ENCODE measurements at places on chromosomes 16 and 17.

GRCh38 chr17:43873091-43873490 is 26.1 kb downstream of the CD300LG start:
- DNase-seq, result no peak

DNA sequence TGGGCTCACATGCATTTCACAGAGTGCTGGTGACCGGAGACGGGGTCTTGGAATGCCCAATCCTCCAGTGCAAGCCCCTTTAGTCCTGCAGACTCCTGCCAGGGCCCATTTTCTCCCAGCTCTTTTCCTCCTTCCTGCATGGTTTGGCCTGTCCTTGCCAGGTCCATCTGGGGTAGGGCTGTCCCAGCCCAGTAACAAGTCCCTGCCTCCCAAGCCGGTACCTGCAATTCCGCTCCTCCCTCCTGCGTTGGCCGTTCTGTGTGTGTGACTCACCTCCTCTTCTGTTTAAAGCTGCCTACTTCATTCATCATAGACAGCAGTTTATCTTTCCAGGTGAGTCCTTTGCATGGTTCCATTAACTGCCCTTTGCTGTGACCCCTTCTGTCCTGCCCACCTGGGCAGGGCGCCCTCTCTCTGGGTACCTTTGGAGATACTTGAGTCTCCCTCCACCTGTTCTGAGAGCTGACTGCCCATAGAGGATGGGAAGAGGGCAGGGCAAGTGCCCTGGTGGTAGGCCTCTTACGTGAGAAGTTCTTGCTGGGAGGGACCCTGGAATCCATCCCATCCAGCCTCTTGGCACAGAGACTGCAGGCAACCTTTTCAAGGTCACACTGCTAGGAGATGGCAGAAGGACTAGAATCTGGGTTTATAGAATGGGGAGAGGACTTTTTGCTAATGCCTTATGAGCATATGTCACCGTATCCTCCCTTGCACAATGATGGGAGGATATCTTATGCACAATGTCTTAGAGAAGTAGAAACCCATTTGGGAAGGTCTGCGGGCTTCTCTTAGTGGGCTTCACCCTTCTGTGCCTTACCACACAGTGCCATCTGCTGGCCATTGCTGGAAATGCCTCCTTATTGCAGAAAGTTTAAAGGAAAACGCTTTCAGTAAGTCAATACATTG is 29.7 kb upstream of the LGALS9 start:
- DNase-seq, result peak; percentile 44

DNA sequence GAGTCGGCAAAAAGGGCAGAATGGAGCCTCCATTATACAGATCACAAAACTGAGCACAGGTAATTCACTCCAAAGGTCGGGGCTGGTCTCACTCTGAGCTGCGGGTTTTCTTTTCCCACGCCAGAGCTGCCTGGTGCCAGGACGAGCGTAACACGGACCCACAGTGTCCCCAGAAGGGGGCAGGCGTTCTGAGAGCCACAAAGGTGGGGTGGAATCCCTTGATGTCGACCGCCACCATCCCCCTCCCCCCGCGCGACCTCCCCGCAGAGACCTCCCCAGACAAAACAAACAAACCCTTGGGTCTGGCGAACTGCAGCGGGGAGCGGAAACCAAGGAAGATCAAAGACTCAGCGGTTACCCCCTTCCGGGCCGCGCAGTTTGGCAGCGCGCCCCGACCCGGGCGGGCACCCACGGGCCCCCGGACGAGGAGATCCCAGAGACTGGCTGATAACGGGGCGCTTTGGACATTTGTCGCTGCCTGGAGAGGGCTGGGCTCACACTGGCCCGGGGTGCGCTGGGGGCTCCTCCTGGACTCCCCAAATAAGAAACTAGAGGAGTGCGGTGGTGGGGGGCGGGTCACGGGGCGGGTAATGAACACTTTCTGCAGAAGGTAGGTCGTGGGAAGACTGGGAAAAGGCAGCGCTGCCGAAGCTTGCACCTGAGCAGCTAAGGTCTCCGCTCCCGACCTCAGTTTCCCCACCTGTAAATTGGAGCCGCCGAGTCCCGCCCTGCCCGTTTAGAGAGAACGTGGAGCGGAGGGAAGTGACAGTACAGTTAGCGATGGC is 664 bp upstream of the NKD1 start:
- DNase-seq, result peak; percentile 8

- no peak for DNase-seq
Observed at GRCh38 chr16:15502041-15502725, 67.8 kb downstream of the BMERB1 start.

GRCh38 chr17:43316522-43317142 is 82.2 kb upstream of the ARL4D start:
- DNase-seq, result no peak

- DNase-seq, result no peak
Observed at GRCh38 chr16:81684242-81684837, 94.8 kb upstream of the PLCG2 start.

GRCh38 chr16:61237884-61238485 is 798.3 kb downstream of the CDH8 start:
- DNase-seq, result no peak

DNA sequence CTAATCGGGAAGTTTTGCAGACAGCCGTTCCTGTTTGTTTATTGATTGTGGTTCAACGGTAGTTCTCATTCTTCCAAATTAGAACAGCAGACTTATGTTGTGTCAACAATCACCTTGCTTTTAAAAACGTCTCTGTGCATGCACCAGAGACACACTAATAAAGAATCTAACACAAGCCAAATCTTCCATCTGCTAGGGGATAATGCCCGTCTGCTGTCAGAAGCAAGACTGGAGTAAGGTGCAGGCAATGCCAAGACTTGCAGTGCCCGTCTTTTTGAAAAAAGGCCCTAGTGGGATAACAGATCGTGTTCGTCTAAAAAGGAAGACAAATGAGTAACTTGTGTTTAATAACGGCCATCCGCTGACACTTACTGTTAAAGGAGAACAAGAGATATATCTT is 158.4 kb downstream of the KCNJ2 start:
- DNase-seq, result no peak

GRCh38 chr17:51722994-51723393 is 435.5 kb downstream of the CA10 start:
- DNase-seq, result no peak

GRCh38 chr16:84302111-84302954 is 7.7 kb downstream of the WFDC1 start:
- no peak for DNase-seq

GRCh38 chr16:79008036-79008868 is 592.3 kb downstream of the MAF start:
- no peak for DNase-seq

GRCh38 chr16:79712276-79712675 is 111.7 kb upstream of the MAF start:
- no peak for DNase-seq

- DNase-seq, result peak; percentile 49
Observed at GRCh38 chr16:22192261-22193062, 13.6 kb upstream of the EEF2K start.

GRCh38 chr16:14373896-14374295 is 256.2 kb downstream of the PARN start:
- DNase-seq, result no peak

- no peak for DNase-seq
Observed at GRCh38 chr16:54506214-54506580, 219.6 kb upstream of the IRX3 start.

- peak; percentile 17 for DNase-seq
Observed at GRCh38 chr16:23408823-23409298, 44.1 kb downstream of the COG7 start.

- DNase-seq, result no peak
Observed at GRCh38 chr16:60945225-60945624, 1091.0 kb downstream of the CDH8 start.

DNA sequence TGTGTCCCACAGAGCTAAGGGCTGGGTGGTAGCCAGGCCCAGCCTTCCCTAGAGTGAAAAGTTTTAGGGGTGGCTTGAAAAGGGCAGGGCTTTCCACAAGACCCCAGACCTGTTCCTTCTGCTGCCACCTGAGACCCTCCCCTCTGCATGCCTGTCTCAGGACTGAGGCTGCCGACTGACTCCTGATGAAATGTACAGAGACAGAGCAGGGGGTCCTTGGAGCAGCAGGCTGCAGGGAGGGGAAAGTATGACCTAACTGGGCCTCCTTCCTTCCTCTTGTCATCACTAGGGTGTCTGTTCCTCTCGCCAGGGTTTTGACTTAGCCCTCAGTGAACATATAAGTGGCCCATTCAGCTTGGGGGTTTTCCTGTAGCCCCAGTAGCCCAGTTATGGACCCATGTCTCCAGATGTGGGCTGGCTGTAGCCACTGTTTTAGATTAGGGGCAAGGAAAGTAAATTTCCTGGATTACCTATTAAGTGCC is 14.9 kb upstream of the NFATC3 start:
- no peak for DNase-seq

GRCh38 chr16:1244881-1245280 is 4.4 kb downstream of the TPSAB1 start:
- no peak for DNase-seq

GRCh38 chr16:4870138-4870671 is 22.9 kb downstream of the UBN1 start:
- no peak for DNase-seq

GRCh38 chr16:65118871-65119270 is 3.0 kb downstream of the CDH11 start:
- DNase-seq, result no peak

GRCh38 chr16:78381060-78381459 is 281.6 kb downstream of the WWOX start:
- DNase-seq, result no peak

DNA sequence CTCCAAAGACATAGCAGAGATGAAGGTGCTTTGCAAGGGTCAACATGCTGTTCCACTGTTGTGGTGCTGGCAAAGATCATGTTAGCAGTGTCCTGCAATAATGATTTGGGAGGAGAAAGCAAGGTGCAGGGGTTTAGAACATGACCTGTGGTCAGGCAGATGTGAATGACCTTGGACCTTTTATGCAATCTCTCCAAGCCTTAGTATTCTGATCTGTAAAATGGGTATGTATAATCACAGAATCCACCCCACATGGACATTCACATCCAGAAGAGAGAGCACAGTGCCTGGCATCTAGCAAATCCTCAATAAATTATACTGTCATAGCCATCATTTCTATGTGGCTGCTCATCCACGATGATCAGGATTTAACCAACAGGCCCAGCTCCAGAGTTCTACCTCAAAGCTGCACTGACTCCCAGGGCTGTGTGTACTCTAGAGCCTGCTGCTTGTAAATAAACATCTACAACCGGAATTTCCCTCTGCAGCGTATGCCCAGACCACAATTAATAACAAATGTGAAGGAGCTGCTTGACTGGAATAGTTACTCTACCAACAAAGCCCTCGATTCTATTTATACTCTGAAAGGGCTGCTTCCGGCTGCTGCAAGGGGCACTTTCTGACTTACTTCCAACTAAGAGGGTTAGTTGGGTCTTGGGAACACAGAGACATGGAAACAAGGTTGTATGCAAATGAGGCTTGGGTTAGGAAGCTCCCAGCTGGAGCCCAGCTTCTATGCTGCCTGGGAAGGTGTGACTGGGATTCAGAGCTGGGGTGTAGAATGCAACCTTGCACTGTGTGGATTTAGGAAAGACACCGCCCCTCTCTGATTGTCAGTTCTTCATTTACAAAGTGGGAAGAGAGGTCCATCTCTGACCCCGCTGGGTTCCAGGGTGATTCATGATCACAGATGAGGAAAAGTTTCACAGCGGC is 265.2 kb downstream of the XYLT1 start:
- DNase-seq, result no peak

Measured in C1 segment of cervical spinal cord (tissue), 14 donors.